ENCODE measurements at places on chromosomes 1 and 21.

DNA sequence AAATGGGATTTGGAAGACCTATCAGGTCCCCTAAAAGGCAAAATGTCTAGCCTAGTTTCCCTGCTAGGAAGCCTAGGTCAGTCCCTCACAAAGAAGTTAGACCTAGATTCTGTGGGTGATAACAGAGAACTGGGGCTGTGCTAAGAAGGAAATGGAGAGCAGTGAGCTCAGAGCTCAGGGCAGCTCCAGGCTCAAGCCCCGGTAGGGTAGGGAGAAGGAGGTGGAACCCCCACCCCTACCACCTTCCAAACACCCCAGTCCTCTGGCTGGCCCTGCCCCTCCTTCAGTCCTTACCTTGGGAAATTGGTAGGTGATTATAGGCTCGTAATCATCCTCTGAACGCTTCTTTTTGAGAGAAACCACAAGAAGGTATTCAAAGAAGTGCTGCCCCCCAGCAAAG lies 1.1 kb downstream of the DENND2D start:
- no peak for DNase-seq

GRCh38 chr1:244391761-244392160 lies 59.9 kb downstream of the ADSS2 start:
- DNase-seq, result no peak

GRCh38 chr1:149917571-149918144 lies at the start of gene SV2A:
Gene SV2A, minus strand, starts transcription at chr1:149917844. Its CDS starts 4,004 bp downstream, at chr1:149913840.
- DNase-seq, result no peak

- no peak for DNase-seq
These were observed 34.1 kb upstream of the ADARB1 start for GRCh38 chr21:45040157-45040711.

GRCh38 chr1:226627050-226627755 lies 78.6 kb downstream of the STUM start:
- no peak for DNase-seq

- no peak for DNase-seq
These were observed 642.1 kb upstream of the ADGRL2 start for GRCh38 chr1:81158592-81158991.

GRCh38 chr1:184823080-184823479 lies 68.4 kb upstream of the EDEM3 start:
- DNase-seq, result no peak

GRCh38 chr21:34838956-34839820 lies 170.4 kb downstream of the CLIC6 start:
- DNase-seq, result no peak

GRCh38 chr1:163877016-163877415 lies 555.3 kb downstream of the NUF2 start:
- DNase-seq, result no peak

DNA sequence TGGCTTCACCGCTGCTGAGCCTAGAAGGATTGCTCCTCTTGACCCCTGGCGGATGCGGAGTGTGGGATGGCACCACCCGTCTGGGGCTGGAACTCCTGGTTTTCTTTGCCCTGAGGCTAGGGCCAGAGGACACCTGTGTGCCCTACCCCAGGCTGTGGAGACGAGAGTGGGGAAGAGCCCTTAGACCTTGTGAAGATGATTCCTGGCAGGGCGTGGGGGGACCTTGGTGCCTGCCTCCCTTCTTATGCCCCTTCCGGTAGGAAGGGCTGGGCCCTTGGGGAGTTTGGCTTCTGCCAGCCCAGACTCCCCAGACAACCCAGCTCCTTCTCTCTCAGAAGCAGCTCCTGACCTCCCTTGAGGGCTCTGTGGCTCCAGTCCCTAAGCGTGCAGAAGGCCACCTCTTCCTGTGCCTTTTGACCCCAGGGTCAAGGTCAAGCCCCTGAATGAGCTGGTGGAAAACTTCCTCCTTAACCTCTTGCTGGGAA lies 891 bp downstream of the RPS6KA1 start:
- DNase-seq, result no peak
